ENCODE measurements at places on chromosomes 13 and 19.
A peak's percentile ranks its signal among the peaks of the same experiment; 100 is the strongest.

DNA sequence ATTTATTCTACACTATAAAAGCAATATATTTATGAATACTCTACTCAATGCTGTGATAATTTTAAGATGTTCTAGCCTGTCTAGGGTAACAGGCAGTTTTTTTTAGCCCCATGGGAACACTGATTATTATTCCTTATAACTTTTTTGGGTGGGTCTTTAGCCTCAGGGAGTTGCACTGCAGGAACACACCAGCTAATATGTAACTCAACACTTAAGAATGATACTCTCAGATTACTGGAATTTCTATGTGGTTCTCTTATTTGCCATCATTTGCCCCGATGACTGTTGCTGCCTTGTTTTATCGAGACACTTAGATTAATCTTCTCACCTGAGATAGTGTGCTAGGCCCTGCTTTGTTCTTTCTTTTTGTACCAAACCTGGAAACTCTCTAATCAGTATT, 396.9 kb upstream of the SLITRK1 start:
- DNase-seq: no peak

- peak; percentile 55 for DNase-seq
These were observed 13.9 kb downstream of the APLP1 start for GRCh38 chr19:35882114-35882832.

GRCh38 chr19:47573071-47574026, at the start of gene ZNF541:
TSS of gene ZNF541 (minus strand) at chr19:47573148. CDS start at chr19:47555856, 17,292 bp downstream.
- DNase-seq: peak; percentile 92

DNA sequence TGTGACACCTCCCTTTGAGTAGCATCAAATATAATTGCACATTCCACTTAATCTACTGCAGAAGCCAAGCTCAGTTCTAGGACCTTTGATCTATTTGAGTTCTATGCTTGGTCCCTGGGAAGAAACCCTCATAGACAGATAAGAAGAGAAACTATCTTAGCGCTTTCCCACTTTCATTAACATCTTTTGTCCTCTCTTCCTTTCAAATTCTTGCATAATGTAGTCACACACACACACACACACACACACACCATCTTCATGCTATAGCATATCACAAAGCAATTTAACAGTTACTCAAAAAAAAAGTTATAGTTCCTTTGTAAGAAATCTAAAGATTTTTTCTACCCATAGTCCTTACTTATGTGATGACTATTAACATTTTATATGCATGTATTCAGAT, 735.9 kb upstream of the PCDH9 start:
- no peak for DNase-seq

DNA sequence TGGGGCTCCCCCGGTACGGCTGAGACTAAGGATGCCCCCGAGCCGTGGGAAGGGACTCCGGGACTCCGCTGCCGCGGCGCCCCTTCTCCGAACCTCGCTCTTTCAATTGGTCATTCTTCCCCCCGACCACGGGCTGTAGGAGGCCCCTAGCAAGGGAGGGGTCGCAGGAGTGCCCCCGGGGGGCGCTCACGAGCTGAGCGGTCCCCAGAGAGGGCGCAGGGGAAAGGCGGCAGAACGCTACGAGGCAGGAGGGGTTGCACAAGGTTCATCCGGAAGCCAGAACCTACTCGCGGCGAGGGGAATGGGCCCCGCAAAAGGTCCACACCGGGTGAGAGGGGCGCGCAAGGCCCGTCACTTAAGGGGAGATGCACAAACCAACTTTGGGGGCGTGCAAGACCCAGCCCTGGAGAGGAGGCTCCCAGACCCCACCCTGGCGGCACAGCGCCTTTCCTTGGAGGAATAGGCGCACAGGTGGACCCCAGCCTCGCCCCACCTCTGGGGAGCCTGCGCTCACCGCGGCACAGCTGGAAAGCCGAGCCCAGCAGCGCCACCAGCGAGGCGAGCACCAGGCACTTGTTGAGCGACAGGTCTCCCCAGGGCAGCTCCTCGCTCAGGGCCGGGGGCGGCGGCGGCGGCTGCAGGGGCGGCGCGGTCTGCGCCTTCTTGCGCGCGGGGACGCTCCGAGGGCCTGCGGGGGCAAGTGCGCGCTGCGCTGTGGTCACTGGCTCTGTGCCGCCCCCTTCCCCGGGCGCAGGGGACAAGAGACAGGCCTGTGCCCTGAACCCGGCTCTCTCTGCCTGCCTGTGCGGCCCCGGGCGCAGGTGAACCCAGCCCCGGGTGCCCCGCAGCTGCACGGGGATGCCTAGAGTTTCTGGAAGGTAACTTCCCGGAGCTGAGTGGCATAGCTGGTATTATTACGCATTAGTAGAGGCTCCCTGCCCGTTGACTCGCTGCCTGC, 2.8 kb downstream of the JSRP1 start:
- DNase-seq: peak; percentile 72

- no peak for DNase-seq
These were observed 209.9 kb downstream of the DCT start for GRCh38 chr13:94269557-94269956.

GRCh38 chr19:10699650-10700335, 1.4 kb upstream of the QTRT1 start:
- peak; percentile 78 for DNase-seq

- no peak for DNase-seq
These were observed 32.5 kb upstream of the NCCRP1 start for GRCh38 chr19:39164289-39164688.

GRCh38 chr19:14395710-14396336, 14.6 kb downstream of the ADGRE5 start:
- DNase-seq: no peak

DNA sequence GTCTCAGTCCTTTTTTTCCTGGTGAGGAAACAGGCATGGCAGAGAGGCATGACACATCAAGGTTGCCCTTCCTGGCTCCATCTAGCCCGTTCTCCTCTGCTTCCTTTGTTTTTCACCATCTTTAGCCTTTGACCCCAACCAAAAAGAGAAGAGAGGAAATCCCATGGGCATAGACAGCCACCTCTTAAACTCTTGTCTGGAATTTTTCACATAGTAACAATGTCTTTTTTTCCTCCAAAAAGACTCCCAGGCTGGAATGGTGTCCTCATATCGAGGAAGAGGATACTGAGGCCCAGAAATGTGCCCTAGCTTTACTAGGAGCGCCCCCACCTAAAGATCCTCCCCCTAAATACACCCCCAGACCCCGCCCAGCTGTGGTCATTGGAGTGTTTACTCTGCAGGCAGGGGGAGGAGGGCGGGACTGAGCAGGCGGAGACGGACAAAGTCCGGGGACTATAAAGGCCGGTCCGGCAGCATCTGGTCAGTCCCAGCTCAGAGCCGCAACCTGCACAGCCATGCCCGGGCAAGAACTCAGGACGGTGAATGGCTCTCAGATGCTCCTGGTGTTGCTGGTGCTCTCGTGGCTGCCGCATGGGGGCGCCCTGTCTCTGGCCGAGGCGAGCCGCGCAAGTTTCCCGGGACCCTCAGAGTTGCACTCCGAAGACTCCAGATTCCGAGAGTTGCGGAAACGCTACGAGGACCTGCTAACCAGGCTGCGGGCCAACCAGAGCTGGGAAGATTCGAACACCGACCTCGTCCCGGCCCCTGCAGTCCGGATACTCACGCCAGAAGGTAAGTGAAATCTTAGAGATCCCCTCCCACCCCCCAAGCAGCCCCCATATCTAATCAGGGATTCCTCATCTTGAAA, at the start of gene GDF15:
Gene GDF15 (plus strand): TSS at position 484 of the 868 bp plus-strand sequence. CDS start 32 bp downstream, at position 516.
- DNase-seq: peak; percentile 39

GRCh38 chr19:7611541-7612279, 16.0 kb downstream of the CAMSAP3 start:
- DNase-seq: no peak

GRCh38 chr13:112244495-112245177, 131.5 kb upstream of the SPACA7 start:
- DNase-seq: no peak

Measured in CD4-positive, alpha-beta T cell treated with Interleukin-17A for 4 hours (primary cell).